AML-193 (cell line): ENCODE measurements at places on chromosomes 6 and 20.
A peak's percentile ranks its signal among the peaks of the same experiment; 100 is the strongest.

- no peak for DNase-seq
These were observed 50.8 kb upstream of the MCUR1 start for GRCh38 chr6:13865141-13865540.

GRCh38 chr20:58640446-58640845 is 10.6 kb upstream of the STX16 start:
- DNase-seq: no peak

GRCh38 chr6:5125152-5126006 is 40.2 kb downstream of the PPP1R3G start:
- DNase-seq: no peak

- DNase-seq: peak; percentile 83
These were observed 19.7 kb downstream of the HLA-DOB start for GRCh38 chr6:32796848-32797776.

- no peak for DNase-seq
These were observed 14.1 kb downstream of the OSBPL2 start for GRCh38 chr20:62252342-62252966.

DNA sequence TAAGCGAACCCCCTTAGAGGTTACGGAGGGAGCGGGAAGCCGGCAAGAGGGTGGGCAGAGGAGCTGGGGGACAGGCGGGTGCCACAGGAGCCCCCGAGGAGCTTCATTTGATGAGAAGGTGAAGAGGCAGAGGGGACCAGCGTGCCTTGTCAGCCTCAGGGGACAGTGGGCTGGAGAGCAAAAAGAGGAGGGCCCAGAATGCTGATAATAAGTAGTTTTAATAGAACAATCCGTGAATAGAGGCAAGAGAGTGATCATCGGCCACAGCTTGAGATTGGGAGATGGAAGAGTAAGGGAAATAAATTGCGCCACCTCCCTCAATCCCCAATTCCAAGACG is 1.3 kb downstream of the COL19A1 start:
- no peak for DNase-seq

GRCh38 chr6:30730601-30731435 is 10.7 kb downstream of the TUBB start:
- peak; percentile 21 for DNase-seq

DNA sequence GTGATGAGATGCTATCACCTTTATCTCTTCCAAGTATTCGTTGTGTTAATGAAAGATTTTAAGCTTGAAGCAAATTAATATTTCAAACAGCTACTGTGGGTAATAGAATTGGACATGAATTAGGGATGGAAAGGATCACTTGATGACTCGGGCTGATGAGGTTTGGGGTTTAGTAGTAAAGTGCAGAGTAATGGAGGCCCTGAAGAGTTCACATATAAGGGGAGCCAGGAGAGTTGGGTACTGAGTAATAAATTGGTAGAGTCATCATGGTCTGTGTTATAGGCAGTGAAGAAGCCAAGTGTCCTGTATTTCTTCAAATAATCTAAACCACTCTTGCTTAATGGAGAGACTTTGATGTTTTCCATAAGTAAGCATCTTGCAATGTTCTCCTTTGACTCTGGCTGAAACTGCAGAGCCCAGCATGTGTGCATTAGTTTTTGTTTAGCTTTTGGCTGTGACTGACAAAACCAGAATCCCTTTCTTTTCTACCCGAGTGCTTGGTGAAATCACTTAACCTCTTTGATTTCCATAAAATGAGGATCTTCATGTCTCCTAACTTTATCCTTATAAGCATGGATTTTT is 57.6 kb downstream of the L3MBTL3 start:
- DNase-seq: no peak

GRCh38 chr20:54227241-54227640 is 19.4 kb downstream of the PFDN4 start:
- no peak for DNase-seq

DNA sequence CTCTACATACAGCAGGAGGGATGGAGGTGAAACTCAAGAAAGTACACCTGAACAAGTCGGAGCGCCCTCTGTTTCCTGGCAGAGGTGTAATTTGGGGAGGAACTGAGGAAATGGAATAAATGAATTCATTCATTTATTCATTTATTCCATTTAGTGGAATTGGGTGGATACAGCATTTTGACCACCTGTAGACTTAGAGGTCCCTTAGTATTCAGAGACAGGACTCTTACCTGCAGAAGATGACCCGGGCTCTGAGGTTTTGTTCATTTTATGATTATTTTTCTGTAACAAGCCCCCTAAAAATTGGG is 9.1 kb downstream of the TRIM31 start:
- DNase-seq: no peak

GRCh38 chr6:111874025-111874415 is 768 bp upstream of the FYN start:
- peak; percentile 33 for DNase-seq

- no peak for DNase-seq
These were observed 23.4 kb upstream of the APMAP start for GRCh38 chr20:25015986-25016385.

- no peak for DNase-seq
These were observed 70.7 kb downstream of the SOBP start for GRCh38 chr6:107560657-107561056.

- peak; percentile 31 for DNase-seq
These were observed 17.4 kb upstream of the AVP start for GRCh38 chr20:3101737-3102574.

- no peak for DNase-seq
These were observed 135.3 kb downstream of the ZFAND3 start for GRCh38 chr6:37954791-37955190.
